ENCODE measurements at places on chromosomes 3 and 15.
A peak's percentile ranks its signal among the peaks of the same experiment; 100 is the strongest.

DNA sequence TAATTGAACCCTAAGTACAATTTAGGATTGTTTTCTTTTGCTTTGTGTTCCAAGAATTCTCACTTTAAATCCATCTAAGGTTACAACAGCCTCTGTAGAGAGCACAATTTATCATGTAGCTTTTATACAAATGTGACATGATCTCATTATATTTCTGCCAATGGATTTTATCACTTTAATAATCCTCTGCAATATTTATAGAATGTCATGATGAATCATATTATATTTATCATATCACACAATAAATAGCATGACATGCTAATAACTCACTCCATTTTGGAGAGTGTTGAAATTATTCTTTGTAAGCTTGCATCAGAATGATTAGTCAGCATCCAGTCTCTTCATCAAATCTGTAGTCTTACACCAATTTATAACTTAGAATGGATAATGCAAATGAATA is 280.6 kb upstream of the ZNF717 start:
- DNase-seq: no peak

- peak; percentile 35 for DNase-seq
Observed at GRCh38 chr15:50675535-50676144, 11.0 kb downstream of the TRPM7 start.

GRCh38 chr3:122409446-122409845 is 6.4 kb downstream of the WDR5B start:
- DNase-seq: no peak

DNA sequence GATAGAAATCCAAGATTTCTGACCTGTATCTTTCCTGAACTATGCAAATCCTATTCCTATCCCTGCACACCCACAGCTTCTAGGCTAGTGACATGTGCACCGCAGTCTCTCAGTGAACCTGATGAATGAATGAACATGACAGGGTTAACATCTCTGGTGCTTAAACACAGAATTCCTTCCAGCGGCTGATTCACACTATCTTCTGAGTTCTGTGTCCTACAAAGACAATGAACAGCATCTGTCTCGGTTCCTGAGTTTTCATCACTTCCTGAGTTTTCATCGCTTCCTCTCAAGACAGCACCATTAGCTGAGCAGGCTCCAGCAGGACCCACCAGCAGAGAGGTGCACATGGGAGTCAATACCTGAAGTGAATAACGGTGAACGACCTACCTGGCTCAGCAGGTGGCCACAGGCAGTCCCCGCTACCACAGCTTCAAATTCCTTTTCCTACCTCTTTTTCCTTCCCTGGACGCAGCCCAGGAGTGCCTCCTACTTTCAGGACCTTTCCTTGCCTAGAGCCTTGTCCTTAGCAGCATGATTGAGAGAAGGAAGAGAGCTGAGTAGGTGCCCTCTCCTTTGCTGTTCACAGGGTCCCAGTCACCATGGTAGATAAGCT is 113.5 kb downstream of the IGF2BP2 start:
- DNase-seq: no peak

DNA sequence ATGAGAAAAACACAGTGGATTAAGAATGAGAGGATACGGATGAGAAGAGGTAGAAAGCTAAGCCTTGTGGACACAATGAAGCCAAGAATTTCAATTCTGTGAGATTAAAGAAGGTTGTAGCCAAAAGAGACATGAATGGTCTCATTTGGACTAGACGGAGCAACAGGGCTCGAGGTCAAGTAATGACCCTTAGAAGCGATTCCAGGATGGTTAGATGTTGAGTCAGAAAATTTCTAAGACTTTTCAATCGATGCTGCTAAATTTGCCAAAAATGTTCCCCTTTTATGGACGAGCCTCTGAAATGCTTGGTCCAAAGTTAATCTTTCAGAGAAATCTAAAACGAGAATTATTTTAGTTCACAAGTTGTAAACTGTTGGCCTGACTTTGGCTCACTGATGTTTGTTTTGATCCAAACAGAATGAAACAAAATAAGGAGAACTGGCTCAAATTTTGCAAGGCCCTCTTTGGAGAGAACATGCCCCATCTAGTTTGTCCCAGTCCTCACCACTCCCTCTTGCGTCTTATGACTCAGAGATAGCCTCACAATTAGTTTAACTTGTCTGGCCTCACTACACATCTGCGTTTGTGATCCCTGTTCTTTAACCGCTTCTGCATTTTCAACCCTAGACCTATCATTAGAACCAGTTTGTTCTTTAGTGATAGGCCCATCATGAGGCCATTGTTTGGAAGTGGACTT is 235.5 kb downstream of the PDZRN3 start:
- no peak for DNase-seq

- DNase-seq: peak; percentile 35
Observed at GRCh38 chr3:30315447-30315846, 291.0 kb upstream of the TGFBR2 start.

DNA sequence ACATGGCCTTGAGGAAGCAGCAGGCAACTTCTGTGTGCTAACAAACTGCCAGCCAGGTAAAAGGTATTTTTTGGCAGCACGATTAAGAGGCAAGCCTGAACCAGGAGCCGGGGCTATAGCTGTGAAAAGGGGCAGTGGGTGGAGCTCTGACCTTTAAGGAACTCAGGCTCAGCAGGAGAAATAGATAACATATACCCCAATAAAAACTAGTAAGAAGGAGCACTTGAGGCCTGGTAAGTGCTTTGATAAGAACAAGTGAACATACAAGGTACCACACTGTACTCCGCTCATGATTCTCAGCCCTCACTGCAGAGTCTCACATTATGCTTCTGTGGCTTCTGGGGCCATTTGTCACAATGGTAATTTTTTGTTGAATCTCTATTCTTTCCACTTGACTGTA is 5.4 kb downstream of the FYCO1 start:
- no peak for DNase-seq

DNA sequence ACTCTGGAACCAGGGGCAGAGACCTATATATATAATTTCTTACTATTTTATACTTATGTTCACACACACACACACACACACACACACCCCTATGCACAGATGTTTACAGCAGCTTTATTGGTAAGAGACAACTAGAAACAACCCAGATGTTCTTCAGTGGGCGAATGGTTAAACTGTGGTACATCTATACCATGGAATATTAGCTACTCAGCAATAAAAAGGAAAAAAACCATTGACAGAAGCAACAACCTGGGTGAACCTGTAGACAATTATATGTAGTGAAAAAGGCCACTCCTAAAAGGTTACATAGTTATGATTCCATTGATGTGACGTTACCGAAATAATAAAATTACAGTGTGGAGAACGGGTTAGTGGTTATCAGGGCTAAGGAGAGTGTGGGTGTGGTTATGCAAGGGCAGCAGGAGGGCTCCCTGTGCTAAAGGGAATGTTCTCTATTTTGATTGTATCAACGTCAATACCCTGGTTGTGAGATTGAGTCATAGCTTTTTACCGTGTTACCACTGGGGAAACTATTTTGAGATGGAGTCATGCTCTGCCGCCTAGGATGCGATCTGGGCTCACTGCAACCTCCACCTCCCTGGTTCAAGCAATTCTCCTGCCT is 85.5 kb downstream of the FLNB start:
- DNase-seq: peak; percentile 65

All from RPMI7951 (cell line).